Osteocyte (in vitro differentiated cells): ENCODE measurements at places on chromosomes 3 and 15. TPM values are rescaled to one million over a fixed set of nuclear protein-coding genes. Genes with fewer than 3 reads are reported as not detected.

Gene TTLL13
- total RNA-seq: not detected in 2 replicates

Gene SCAANT1
- total RNA-seq: not detected in 2 replicates

- peaks cover 21% of the 10 kb centered on the region for H3K27me3 ChIP-seq
- no peak overlapping the region for H3K27ac ChIP-seq
- DNase-seq: no peak
- H3K4me3 ChIP-seq: no peak overlapping the region
- no peaks in the 10 kb centered on the region for H3K36me3 ChIP-seq
- no peaks in the 10 kb centered on the region for H3K4me1 ChIP-seq
These were observed 102.1 kb upstream of the CMC1 start for GRCh38 chr3:28139288-28139687.

DNA sequence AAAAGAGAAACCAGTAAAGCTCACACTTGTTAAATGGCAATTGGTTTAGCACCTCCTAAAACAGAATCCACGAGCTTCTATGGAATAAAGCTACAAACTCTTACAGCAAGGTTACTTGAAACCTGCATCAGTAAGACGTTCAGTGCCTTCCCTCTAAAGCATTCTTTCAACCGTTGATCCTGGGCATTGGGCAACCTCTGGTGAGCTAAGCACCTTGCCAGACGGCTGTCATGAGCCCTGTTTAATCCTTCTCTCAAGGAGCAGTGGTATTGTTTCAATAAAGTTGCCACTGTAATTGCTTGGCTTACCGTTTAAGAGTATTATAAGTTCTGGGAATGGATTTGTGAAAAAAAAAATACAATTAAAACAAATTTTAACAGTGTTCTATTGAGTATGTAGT is 75.0 kb downstream of the COL8A1 start:
- peaks cover 57% of the 10 kb centered on the region for H3K36me3 ChIP-seq
- H3K27me3 ChIP-seq: no peaks in the 10 kb centered on the region
- no peak overlapping the region for H3K4me3 ChIP-seq
- H3K4me1 ChIP-seq: peaks cover 86% of the 10 kb centered on the region
- H3K27ac ChIP-seq: peak overlapping the region; percentile 87
- DNase-seq: no peak

- no peaks in the 10 kb centered on the region for H3K36me3 ChIP-seq
- no peaks in the 10 kb centered on the region for H3K4me1 ChIP-seq
- DNase-seq: no peak
- H3K4me3 ChIP-seq: no peak overlapping the region
These were observed 247.7 kb downstream of the NSUN3 start for GRCh38 chr3:94310341-94311135.

DNA sequence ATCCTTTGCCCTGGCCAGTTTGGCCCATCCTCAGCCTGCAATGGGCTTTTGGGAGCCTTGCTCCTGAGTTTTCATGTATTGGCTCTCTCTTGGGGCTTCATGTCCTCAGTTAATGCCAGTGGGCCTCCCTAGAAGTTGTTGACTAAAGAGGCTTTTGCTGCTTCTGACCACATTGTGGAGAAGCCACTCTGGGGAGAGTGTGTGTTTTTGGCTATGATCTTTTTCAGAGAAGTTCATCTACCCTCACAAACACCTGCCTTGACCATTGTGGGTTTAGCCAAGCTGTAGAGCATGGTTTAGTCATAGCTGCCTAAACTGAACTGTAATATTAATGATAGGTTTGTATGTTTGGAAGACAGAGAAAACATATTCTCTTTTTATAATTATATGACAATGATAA is 6.0 kb downstream of the MRAS start:
- no peak overlapping the region for H3K4me3 ChIP-seq
- no peak overlapping the region for H3K27ac ChIP-seq
- no peak for DNase-seq

GRCh38 chr15:73353734-73354133 is 15.0 kb downstream of the HCN4 start:
- no peak overlapping the region for H3K4me3 ChIP-seq
- H3K27me3 ChIP-seq: peaks cover 17% of the 10 kb centered on the region
- no peaks in the 10 kb centered on the region for H3K4me1 ChIP-seq

GRCh38 chr3:153284282-153284938 is 122.4 kb downstream of the RAP2B start:
- no peaks in the 10 kb centered on the region for H3K36me3 ChIP-seq
- H3K4me3 ChIP-seq: peak overlapping the region; percentile 26
- H3K27ac ChIP-seq: peak overlapping the region; percentile 88
- no peak for DNase-seq
- H3K4me1 ChIP-seq: peaks cover 26% of the 10 kb centered on the region

- no peak for DNase-seq
- peaks cover 38% of the 10 kb centered on the region for H3K27me3 ChIP-seq
- peaks cover 8% of the 10 kb centered on the region for H3K4me1 ChIP-seq
- H3K4me3 ChIP-seq: no peak overlapping the region
These were observed 170.2 kb downstream of the PDE8A start for GRCh38 chr15:85151861-85152260.
